CD4-positive, alpha-beta T cell treated with Interleukin-21 for 1 hour (primary cell): ENCODE measurements at places on chromosomes 5 and 9.
A peak's percentile ranks its signal among the peaks of the same experiment; 100 is the strongest.

GRCh38 chr9:68717552-68718443 lies 12.8 kb downstream of the PIP5K1B start:
- DNase-seq, result no peak

- no peak for DNase-seq
Observed at GRCh38 chr5:132447196-132447595, 43.4 kb downstream of the IRF1 start.

DNA sequence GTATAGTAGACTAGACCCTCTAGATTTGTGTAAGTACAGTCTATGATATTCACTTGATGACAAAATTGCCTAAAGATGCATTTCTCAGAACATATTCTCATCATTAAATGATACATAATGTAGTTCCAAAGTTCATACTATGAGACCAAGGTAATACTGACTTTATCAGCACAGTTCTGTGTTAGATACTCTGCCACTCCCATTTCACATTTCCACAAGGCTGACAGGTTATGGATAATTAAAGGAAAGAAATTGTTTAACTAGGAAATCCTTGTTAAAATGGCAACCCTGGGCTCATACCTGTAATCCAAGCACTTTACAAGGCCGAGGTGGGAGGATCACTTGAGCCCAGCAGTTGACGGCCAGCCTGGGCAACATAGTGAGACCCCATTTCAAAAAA lies 33.6 kb downstream of the TYRP1 start:
- no peak for DNase-seq

- DNase-seq, result no peak
Observed at GRCh38 chr5:105145152-105145551, 1582.6 kb upstream of the NUDT12 start.

DNA sequence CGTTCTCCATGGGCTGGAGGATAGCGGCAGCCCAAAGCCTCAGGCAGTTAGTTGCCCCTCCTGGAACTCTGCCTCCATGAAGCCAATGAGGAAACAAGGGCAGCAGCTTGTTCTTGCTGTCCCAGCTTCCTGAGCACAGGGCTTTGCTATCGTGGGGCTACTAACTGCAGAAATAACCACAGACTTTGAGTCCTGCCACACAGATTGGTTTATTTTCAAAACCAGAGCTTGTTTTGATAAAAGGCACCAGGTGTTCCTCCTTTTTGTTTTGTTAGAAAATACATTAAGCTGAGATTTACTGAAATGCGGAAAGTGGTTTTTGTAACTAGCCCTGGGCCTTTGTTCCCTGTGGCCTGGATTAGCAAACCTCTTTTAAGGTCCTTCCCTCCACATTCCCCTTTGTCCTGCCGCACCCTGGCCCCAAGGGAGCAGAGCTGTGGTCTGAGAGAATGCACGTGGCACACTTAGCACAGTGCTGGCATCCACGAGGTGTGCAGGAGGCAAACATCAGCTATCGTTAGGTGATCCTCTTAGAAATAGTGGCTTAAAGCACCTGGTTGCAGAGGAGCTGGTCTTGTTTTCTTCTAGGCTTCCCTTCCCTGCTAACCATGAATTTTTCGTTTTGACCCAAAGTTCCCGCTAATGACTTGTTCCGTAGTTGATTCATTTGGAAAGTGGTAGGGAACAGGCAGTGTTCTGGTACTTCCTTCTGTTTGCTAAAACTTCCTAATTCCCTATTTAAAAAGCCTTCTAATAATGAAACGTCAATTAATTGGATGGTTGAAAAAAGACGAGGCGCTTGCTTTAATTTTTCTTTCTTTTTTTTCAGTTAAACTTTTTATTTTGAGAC lies 21.5 kb downstream of the MVB12B start:
- no peak for DNase-seq

DNA sequence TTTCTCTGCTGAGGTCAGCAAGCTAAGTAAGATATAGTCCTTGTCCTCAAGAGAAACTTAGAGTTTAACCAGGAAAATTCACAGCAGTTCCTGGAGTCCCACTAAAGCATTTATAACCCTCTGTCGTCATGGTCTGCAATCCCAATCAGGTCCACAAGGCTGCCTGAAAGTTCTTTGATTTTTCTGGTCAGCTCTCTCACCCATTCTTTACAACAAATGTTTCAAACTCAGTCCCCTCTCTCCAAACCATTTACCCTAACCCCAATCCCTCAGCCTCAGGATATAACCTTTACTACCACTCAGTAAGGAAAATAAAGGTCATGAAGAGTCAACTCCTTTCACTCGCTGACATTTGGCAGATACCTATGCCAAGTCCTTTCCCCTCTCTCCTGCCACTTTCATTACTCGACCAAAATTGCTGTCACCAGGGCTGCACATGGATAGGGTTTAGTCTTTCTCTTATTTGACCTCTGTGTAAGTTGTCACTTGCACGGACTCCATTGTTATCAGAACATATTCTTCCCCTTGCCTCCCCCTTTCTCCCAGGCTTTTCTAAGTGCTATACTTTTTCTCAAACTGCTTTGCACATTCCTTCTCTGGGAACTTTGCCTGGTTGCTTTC lies 936.6 kb downstream of the NR2F1-AS1 start:
- DNase-seq, result no peak

DNA sequence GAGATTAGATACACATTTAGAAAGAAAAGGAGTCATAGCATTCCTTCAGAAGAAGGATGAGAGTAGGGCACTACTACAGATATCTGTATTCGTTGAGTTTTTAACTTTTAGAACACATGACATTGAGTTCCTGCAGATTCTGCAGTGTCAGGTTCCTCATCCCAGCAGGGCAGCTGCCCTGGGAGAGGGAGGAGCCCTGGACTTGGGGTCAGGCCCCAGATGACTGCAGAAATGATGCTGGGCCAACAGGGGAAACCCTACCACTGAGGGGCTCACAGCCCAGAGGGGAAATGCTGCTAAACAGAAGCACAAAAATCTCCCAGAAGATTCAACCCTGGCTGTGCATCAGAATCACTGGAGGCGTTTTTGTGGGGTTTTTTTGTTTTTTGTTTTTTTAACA lies 68.9 kb upstream of the TAF1L start:
- no peak for DNase-seq

DNA sequence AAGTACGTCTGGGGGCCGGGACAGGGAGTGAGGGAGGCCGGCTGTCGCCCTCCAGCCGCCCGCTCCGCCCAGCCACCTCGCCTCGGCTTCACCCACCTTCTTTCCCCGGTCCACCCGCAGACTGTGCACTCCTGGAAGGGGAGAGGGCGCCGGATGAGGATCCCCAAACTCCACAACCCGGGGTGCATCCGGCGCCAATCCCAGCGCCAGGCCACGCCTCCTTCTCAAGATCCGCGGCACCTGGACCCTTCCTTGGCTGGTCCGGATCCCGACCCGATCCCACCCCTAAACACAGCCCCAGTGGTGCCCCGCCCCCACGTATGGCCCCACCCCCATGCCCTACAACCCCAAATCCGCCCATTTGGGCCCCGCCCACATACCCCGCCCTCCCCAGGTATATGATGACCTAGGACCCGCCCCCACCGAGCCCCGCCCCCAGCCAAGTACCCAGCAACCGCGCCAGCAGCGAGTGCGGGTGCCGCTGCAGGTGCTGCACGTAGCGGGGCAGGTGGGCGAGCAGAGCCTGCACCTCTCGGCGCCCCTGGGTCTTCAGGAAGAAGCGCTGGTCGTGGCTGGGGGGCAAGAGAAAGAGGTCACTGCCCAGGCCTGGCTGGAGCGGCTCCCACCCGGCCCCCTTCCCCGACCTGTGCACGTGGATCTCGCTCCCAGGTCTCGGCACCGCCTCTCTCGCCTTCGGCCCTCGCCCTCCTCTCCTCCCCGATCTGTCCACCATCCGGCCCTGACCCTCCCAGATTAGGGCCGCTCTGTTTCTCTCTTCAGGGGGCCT lies 3.2 kb downstream of the PIP5KL1 start:
- peak; percentile 85 for DNase-seq

DNA sequence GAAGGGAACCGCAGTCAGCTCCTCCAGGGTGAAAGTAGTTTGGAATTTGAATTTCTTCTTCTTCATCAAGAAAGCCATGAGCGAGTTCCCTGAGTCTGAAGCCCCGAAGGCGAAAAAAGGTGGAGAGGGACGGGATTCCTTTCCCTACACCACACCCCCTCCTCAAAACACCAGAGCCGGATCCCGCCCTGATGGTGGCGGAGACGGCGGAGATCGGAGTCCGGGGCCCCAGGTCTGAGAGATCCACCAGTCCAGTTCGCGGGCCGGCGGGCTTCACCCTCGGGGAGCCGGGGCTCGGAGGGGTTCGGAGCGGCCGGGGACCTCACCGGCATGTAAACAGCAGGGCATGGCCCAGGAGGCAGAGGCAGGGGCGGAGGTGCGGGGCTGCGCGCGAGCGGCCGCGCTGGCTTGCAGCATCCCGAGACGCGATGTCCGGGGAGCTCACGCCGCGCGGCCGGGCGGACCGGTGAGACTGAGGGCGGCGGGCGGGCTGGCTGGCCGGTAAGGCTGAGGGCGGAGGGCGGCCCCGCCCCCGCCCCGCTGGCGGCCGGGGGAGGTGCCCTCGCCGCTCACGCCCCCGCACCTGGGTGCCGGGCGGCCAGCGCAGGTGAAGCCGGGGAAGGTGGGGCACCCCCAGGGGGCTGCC lies 606 bp downstream of the EEIG1 start:
- peak; percentile 59 for DNase-seq

GRCh38 chr5:124576848-124577409 lies 169.5 kb downstream of the ZNF608 start:
- no peak for DNase-seq

GRCh38 chr5:61020415-61020814 lies 75.4 kb downstream of the NDUFAF2 start:
- no peak for DNase-seq

GRCh38 chr5:53260446-53260845 lies 150.9 kb upstream of the MOCS2 start:
- DNase-seq, result no peak

DNA sequence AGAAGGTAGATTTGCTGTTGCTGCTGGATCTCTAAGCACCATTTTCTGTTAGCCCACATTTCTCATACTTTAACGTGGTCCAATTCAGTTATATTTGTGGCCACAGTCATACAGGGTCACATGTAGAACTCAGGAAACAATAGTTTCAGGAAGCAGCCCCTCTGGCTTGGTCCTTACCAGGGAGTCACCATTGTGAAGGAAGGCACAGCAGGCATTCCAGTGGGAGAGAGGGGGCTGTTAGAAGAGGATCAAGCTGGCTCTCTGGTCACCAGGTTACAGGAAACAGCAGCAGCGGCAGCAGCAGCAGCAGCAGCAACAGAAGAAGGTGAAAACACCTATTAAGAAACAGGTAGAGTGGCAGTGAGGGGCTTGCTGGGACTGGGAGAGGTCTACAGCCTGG lies 14.5 kb downstream of the C9orf43 start:
- DNase-seq, result no peak

DNA sequence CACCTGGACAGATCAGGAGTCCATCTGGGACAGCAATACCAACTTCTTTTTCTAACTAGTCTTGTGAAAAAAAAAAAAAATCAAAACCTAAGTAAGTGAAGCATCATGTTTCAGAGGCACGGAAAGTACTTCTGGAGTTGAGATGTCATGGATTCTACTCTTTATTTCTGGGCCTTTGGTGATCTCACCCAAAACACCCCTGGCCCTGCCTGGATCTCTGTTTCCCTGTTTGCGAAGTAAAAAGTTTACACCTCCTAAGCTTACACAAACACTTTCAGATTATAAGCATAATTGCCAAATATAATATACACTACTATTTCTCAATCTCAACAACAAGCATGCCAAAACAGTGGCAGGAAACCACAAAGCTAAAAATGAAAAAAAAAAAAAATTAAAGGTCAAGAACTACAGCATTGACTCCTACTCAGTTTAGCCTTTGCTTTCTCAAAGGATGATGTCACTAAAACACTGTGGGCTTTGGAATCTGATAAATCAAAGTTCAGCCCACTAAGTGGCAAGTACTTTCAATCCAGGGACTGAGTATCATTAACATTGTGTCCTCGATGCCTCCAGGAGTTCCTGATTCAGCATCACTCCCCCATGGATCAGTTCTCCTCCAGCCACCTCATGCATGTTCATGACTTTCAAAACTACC lies 291.9 kb downstream of the NFIB start:
- no peak for DNase-seq

DNA sequence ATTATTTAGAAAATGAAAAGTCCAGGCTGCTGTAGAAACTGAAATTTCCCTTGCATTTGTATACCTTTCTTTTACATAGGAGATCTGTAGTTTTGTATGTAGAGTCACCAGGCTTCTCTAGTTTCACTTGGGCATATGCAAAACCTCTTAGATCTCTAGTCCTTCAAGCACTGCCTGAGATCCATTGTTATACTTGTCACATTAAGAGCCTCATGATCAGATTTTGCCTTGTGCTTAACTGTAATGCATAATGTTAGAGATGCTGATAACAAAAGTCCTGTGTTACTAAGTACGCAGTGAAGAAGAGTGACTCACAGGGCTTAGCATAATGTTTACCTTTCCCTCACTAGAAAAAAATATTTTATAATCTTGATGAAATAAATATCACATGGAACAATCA lies 250.2 kb downstream of the CYLC2 start:
- DNase-seq, result no peak

DNA sequence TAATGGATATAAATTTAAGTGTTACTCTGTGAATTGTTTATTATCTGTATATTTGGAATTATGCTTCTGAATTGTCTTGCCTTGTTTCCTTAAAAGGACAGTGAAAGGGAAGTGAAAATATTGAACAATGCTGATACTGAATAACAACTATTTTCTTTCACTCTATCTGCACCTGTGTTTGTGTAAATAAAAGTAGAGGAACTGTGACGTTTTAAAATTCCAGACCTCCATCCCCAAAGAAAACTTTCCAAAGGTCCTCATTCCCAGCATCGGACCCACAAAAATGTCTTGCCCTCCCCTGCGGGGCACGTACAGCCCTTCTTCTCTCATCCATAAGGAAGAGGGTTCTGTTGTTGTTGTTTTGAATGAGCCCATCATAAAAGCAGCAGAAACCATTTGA lies 100.0 kb downstream of the NLN start:
- no peak for DNase-seq

DNA sequence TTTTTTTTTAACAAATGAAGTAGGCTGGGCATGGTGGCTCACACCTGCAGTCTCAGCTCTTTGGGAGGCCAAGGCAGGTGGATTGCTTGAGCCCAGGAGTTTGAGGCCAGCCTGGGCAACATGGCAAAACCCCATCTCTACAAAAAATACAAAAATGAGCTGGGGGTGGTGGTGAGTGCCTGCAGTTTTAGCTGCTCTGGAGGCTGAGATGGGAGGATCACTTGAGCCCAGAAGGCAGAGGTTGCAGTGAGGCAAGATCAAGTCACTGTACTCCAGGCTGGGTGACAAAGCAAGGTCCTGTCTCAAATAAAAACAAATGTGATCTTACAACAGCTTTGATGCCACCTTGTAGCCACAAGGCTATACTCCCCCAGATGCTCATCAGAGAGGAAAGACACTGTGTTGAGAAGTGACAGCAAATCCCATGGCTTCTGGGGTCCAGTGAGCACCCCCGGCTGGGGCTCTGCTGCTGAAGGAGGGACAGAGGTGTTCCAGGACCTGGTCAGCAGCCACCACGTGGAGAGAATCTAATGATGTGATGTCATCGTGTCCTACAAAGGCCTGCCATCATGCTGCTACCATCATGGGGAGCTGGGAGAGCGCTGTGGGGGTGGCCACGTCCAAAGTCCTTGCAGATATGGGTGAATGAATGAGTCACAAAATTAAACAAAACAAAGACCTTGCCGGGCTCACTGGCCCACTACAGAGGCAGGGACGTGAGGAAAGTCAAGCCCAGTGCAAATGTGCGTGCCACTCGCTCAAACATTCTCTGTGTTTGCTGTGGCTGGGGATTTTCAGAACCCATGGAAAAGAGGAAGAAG lies 60.7 kb downstream of the PRRT1B start:
- no peak for DNase-seq
